ENCODE measurements at places on chromosomes 7 and 10.

DNA sequence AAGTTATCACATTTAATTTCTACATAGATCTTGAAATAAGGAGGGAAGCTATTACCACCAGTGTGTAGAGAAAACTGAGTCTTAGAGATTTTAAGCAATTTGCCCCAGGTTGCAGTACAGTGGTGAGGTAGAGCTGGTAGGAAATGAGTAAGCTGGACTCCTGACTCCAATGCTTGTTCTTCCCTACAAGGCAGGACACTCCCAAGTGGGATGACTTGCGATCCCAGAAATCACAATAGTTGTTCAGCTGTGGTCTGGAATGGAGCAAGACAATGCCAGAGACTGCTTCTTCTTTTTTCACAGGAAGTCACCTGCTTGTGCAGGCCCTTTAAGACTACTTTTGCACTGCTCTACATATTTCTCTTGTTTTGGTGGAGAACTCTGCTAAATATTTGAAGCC is 327.2 kb upstream of the BMPER start:
- DNase-seq, result no peak

DNA sequence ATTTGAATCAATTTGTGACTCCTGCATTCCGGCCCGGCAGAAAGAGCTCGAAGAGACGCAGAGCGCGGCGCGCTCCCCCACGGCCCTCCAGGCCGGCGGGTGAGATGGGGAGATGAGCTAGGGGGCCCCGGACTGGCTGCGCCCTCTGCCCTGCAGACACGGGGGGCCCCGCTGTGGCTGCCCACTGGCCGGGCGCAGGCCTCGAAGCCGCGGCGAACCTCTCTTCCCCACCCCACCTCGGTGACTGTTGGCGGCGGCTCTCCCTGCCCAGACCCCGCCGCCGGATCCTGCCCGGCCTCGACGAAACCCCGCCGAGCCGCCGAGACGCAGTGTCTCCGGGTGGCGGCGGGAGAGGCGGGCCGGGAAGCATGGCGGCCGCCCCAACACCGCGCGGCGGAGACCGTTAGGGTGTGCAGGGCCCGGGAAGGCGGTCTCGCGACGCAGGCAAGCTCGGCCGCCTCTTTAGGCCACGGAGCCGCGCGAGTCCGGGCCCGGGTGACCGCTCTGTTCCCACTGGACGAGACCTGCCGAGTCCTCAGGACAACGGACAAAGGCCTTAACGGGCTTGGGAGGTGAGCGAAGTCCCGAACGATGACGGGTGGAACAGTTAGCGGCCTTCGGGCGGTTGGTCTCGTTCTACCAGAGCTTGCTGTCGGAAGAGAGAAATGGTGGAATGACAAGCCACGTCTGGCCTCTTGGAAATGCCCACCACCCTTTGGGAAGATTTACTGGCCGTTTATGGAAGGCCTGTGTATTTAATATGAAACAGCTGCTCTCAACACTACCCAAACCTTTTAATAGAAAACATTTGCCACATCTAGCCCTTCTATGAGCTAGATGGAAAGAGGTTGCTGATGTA is 24.3 kb downstream of the NUP42 start:
- no peak for DNase-seq

DNA sequence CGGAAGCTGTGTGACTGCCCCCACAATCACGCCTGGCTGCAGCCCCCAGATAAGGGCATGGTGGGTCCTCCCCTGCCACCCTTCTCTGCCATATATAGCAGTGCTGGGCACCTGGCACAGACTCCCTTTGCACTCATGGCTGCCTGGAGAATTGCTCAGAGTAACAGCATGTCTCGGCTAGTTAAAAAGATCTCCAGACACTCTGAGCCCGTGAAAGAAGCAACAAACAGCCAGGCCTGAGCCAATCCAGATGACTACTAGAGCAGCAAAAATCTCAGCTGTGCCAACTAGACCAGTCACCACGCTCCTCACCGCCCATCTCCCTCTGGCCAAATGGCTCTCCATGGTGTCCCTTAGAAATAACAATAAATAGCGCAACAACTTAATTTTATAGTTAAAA is 71.3 kb downstream of the PARD3 start:
- no peak for DNase-seq

GRCh38 chr7:27901028-27901760 is 161.2 kb downstream of the TAX1BP1 start:
- DNase-seq, result peak; percentile 31

DNA sequence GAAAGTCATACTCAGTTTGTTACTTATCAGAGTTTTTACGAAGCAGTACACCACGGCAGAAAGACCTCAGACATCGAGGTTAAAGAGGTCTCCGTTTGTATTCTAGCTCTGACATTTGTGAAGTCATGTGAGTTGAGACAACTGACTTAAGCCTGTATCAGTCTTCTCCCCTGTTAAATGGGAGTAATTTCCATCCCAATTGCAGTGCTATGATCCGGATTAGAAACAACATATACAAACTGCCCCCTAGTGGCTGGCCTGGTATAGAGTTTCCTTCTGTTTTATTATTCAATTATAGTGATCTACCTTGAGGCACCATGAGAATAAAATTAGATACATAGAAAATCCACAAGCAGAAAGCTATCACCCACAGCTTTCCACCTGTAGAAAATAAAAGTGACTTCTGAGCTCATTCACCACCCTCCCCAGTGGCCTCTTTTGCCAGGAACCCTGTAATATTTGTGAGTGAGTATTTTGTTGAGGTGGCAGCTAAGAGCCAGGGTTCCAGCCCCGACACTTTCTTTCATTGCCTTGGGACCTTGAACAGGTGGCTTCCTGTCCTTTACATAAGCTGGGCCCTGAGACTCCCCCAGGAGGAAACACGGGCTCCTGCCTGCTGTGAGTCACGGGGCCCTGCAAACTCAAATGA is 607.2 kb upstream of the MGMT start:
- no peak for DNase-seq

DNA sequence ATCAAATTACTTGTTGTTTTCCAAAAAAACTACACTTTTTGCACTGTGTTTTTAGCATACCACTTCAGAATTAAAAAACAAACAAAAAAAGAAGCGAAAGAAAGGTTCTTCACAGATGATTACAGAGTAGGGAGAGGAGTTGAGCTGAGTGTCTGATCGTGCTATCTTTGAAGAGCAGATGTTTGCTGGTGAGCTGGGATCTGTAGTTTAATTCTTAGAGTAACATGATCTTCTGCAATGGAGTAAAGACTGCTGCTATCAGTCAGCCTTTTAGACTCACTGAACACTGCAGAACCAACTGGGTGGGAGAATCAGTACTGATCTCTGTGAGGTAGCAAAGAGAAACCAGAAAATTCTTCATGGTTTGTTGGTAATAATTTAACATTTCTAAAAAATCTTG is 1197.8 kb upstream of the SORCS1 start:
- no peak for DNase-seq

- DNase-seq, result peak; percentile 55
Observed at GRCh38 chr7:12643001-12643643, 44.3 kb upstream of the ARL4A start.

DNA sequence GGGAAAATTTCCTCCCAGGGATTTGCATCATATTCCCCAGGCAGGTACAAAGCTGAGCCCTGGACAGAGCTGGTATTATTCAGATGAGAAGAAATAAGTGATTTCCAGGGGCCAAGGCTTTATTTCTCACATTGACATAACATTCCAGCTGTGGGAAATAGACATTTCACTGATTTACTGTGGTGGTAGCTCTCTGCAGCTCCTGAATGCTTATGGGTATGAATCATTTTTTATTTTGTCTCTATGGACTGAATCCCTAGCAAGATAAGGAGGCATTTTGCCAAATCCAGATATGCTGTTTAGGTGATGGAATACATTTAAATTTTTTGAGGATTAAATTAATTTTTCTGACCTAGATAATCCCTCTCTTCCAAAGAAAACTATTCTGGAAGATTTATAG is 97.9 kb downstream of the MTPN start:
- no peak for DNase-seq

GRCh38 chr7:126820925-126821324 is 431.8 kb downstream of the GRM8 start:
- DNase-seq, result no peak

- DNase-seq, result no peak
Observed at GRCh38 chr10:49272251-49273081, 26.5 kb upstream of the C10orf71 start.

DNA sequence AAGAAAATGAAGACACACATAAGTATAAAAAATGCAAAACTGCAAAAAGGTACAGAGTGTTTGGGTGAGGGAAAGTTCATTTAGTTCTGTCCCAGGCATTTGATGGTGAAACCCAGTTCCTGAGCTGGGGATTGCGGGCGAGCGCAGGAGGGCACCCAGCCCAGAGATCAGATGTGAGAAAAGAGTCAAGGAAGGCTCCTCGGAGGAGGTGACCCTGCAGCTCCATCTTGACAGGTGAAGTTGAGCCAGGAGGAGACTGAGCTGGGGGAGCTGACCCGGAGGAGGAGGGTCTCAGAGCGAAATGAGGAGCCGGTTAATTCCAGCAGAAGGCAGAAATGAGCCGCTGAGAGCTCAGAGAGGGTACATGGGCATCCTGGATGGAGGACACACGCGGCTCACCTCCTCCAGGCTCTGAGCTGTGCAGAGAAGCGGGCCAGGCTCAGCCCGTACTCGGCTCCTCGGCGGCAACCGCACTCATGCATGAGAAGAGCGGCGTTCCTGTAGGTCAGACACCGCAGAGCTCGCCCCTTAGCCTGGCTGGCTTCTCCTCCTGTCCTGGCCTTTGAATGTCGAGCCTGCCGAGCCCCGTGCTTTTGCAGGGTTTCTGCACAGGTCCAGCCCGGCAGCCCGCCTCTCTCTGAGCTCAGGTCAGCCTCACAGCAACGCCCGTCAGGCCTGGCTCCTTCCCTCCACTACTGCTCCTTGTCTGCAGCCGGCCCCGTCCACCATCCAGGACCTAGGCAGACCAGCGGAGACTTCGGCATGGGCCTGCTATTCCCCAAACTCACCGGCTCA is 9.5 kb upstream of the RAMP3 start:
- no peak for DNase-seq

DNA sequence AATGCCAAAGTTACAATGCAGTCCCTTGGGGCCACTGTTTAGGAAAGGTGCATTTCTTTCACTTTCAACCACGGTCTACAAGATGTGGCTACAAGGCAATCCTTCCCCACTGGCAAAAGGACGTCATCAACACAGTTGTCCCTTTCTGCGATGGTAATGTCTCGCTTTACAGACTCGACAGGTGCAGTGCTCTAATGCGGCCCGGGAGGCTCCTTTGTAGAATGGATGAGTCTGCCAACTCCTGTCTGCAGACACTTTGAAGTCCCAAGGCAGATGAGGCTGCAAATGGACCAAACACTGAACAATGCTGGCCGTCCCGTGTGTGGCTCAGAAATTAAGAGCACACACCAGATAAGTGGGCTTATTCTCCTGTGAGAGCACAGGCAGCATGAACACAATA is 133.7 kb downstream of the PIP4K2A start:
- DNase-seq, result no peak

- no peak for DNase-seq
Observed at GRCh38 chr10:130387936-130388580, 251.9 kb downstream of the GLRX3 start.

GRCh38 chr10:43491855-43492254 is 54.9 kb downstream of the ZNF487 start:
- no peak for DNase-seq

GRCh38 chr7:4345004-4345403 is 337.1 kb upstream of the FOXK1 start:
- DNase-seq, result no peak

DNA sequence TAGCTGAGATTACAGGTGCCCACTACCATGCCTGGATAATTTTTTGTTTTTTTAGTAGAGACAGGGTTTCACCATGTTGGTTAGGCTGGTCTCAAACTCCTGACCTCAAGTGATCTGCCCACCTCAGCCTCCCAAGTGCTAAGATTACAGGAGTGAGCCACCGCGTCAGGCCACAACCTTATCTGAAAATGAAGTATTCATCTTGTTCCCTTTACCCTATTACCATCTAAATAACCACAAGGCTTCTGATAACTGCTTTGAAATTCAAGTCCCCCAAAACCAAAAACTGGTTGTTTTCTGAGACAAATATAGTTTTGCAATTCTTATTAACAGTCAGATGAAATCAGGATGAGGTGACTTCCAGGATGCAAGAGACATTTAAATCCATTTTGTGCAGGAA is 2.4 kb downstream of the TCTN3 start:
- DNase-seq, result no peak

DNA sequence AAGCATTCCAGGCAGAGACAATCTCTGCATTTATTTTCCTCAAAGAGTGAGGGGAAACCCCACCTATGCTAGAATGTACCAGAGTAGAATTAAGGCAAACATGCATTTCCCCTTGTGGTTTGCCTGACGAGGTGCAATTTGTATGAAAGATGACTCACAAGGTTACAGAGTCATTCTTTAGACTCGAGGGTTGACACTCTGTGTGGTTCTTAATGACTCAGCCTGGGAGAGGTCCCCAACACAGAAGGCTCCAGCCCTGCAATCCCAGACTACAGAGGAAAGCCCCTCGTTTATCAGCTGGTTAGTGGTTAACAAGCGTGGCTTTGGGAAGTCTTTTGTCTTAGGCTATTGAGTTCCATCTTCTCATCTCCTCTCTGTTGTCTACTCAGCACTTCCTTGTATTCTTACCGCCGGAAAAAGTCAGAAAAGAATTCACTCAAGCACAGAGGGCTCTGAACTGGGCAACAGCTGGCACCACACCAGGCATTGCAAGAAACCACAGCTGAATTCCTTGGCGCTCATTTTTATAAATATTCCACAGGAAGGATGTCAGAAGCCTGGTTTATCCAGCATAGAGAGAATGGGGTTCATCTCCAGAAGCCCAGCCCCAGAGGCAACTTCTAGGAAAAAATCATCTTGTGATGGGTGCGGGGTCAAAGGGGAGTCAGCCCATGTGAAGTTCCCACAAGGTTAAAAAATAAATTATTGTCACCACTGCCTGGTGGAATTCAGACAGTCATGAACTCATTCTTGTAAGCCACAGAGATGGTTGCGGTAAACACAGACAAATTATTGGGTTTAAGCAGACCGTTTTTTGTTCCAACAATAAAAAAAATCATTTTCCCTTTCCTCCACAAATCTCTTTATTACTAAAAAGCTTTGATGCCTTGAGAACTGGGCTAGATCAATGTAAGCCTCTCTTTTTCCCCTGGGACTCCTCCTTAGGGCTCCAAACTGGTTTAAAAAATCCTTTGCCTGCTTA is 24.5 kb upstream of the SVIL start:
- DNase-seq, result peak; percentile 97

DNA sequence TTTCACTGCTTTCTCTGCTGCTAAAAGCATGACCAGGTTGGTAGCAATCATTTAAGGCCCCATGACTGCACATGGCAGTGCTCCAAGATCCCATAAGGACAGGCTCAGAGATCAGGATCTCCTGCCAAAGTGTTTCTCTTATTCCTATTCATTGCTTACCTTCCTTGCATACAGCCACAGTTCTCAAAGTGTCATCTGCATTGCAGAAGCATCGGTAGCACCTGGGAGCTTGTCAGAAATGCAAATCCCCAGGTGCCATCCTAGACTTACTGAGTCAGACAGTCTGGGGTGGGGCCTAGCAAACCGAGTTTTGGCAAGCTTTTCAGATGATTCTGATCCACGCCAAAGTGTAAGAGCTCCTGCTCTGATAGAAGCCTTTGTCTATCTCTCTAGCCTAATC is 489.0 kb upstream of the AUTS2 start:
- DNase-seq, result no peak
